ENCODE measurements at places on chromosomes 13 and 19.

DNA sequence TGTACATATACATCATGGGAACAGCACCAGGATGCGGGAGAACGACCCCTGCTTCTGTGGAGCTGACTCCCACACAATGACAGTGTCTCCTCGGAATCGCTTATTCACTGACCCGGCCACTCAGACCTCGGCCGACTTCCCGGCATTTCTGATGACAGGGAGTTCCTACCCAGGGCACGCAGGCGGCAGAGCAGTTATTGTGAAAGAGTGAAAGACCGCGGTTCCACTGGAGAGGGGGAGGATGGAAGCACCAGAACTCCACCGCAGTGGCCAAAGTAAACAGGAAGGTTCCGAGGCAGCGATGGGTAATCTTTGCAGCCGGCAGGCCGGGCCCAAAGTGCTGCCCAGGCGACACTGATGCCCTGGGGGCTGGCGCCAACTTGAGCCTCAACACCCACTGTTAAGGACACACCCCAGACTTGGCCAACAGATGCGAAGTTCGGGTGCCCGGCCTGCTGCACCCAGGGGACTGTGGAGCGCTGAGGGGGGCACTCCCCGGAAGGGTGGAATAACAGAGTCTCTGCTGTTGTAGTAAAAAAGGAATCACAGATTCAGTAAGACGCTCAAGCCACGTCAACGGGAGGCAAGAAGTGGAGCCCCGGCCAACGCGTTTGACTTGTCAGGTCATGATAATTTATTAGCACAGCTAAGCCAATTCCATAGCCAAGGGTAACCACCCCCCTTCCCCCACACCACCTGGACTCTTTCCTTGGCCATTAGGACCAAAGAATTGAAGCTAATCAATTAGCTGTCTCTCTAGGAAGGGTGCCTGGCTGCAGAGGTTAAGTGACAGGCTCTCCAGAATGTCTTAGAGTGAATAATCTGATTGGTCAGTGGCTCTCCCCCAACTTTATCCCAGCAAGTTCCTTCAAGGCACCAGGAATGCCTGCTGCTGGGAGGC is 5.8 kb downstream of the MLLT1 start:
- peak; percentile 21 for DNase-seq

GRCh38 chr19:46294494-46294893 is 2.3 kb upstream of the HIF3A start:
- no peak for DNase-seq

DNA sequence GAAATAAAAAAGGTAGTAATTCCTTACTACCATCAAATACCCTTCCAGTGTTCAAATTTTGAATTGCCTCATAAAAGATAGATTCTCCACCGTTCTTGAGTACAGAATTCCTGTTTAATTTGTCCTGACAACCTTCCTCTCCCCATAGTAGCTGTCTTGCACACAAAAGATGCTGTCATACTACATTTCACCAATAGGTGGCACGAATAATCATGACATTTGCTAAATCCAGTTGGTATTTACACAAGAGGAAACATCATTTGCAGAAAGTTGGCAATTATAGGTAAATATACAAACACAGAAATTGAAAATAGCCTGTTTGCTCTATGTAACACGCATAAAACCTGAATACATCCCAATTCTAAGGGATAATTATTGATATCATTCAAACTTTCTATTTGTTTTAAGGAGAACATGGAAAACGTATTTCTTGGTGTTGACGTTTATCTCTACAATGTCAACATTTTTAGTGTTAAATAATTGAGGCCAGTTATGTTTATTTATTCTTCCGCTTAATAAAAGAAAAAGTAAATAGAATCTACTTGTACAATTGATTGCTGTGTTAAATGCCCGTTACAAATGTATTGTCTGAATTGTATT is 58.3 kb upstream of the CLDN10 start:
- peak; percentile 65 for DNase-seq

- no peak for DNase-seq
Measured at GRCh38 chr13:95226476-95226875, 74.8 kb downstream of the ABCC4 start.

DNA sequence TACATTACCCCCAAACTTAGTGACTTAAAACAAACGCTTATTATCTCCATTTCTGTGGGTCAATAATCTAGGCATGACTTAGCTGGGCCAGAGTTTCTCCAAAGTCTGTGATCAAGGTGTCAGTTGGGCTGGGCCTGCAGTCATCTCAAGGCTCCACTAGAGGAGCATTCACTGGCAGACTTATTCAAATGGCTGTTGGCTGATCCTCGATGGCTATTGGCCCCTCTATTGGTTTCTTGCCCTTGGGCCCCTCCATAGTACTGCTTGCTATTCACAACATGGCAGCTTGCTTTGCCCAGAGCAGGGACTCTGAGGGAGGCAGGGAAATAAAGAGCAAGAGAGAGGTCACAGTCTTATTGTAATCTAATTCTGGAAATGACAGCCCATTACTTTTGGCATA is 57.6 kb downstream of the RCBTB2 start:
- no peak for DNase-seq

DNA sequence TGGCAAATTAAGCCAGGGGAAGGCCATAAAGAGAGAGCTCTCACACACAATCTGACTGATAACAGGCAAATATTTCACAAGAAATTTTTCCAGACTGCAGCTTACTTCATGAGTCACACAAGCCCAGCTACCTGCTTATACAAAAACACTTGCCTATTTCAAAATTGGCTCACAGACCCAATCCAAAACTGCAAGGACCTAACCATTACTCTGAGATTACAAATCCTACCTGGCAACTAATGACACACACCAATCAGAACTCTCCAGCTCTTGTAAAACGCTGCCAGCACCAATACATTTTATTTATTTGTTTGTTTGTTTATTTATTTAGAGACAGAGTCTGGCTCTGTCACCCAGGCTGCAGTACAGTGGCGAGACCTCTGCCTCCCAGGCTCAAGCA is 18.1 kb upstream of the ZFP82 start:
- peak; percentile 6 for DNase-seq

- DNase-seq: no peak
Measured at GRCh38 chr19:5170329-5170745, 170.3 kb downstream of the PTPRS start.

- DNase-seq: no peak
Measured at GRCh38 chr13:24217601-24218281, 57.2 kb downstream of the SPATA13 start.
